ENCODE measurements at places on chromosomes 6 and 20.
A peak's percentile ranks its signal among the peaks of the same experiment; 100 is the strongest.

DNA sequence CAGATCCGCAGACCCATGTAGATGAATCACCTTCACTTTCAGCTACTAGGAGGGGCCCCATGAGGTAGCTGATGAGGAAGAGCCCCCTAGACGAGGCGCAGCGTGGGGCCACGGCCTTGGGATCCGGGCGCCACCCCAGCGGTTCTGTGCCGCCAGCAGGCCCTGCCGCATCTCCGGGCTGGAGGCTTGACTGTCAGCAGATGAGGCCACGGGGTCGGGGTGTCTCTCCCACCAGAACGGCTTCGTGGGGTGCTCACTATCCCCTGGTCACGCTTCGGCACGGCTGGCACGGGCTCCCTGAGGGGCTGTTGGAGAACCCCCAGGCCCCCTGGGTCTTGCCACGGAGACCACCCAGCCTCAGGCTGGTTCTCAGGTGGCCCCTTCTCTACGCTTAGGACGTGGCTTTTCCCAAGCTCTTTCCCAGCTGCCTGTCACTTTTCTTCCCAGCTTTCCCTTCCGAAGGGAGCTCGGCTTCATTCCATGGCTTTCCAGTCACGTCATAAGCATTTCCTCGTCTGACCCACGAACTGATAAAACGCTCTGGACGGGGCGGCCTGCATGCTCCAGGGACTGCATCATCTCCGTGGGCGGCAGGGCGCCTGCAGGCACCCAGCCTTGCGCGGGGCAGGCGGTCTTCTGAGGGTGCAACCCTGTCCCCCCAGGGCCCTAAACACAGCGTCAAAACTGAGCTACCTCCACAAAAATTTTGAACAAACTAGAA, 85.9 kb downstream of the THBS2 start:
- peak; percentile 78 for DNase-seq

GRCh38 chr6:113562248-113562647, 294.9 kb upstream of the MARCKS start:
- no peak for DNase-seq

GRCh38 chr6:47016909-47017308, 25.2 kb downstream of the ADGRF1 start:
- DNase-seq = no peak

DNA sequence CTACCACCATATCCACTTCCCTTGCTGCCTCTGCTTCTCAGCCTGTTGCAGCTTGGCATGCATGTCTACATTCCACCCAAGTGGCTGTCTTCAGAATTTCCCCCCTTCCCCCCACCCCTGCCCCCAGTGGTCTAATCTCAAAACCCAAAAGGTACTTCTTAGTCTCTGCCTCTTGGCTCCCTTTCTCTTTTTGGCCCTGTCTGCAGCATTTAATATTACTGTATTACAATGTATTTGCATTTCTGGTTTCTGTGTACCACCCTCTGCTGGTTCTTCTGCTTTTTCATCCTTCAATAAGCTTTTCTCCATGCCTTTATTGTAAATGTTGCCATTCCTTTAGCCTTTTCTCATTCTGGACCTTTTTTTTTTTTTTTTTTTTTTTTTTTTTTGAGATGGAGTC, 43.0 kb downstream of the RPRD1B start:
- no peak for DNase-seq

- DNase-seq = no peak
Observed at GRCh38 chr20:59581993-59582679, 22.2 kb upstream of the PHACTR3 start.

- no peak for DNase-seq
Observed at GRCh38 chr6:91303326-91303725, 716.5 kb upstream of the MAP3K7 start.

DNA sequence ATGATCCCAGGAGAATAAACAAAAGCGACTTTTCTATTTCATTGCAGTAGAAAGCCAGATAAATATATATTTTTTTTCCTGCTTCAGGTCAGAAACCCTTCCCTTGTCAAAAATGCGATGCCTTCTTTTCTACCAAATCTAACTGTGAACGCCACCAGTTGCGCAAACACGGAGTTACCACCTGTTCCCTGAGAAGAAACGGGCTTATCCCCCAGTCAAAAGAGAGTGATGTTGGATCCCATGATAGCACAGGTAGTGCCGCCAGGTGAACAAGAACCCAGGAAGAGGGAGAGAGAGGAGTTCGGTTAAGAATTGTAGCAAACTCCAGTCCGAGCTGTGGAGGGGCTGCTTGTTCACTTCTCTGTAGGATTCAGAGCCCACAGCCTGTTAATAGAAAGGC, 72.6 kb downstream of the SSR1 start:
- DNase-seq = no peak

DNA sequence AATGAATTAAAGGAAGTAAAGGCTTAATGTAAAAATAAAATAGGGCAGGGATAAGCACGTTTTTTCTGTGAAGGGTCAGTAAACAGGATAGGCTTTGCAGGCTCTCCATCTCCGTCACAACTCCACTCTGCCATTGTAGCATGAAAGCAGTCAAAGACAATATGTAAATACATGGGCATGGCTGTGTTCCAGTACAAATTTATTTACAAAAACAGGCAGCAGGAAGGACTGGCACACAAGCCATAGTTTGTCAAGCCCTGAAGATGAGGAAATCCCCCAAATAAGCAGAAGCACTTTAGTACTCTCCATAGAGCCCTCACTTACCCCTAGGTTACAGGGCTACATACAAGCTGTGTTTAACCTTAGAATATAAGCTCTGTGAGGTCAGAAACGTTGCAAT, 8.9 kb upstream of the FBXO9 start:
- DNase-seq = no peak

- no peak for DNase-seq
Observed at GRCh38 chr20:23024701-23025100, 10.4 kb upstream of the SSTR4 start.

DNA sequence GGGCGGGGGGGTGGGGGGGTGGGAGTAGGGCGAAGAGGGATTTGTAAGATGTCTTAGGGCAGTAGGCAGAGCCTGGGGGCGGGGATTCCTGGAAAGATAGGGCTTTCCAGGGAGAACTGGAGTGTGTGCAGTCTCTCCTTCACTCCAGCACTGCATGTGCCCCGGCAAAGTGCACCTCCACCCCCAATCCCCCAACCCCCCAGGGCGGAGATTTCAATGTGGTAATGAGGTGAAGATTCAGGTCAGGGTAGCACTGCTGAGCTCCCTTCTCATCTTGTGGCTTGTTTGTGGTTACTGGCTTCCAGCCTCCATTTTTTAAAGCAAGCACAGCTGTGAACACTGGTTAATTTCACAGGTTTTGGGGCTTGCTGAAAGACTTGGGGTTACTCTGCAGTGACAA, 5.9 kb downstream of the TMEM239 start:
- DNase-seq = no peak

GRCh38 chr6:31666337-31666965, 571 bp downstream of the CSNK2B start:
- DNase-seq = peak; percentile 33

GRCh38 chr6:42347456-42347855, 104.3 kb downstream of the TRERF1 start:
- no peak for DNase-seq

GRCh38 chr6:150426198-150426597, 57.4 kb downstream of the IYD start:
- no peak for DNase-seq

GRCh38 chr20:58228103-58228483, 360 bp downstream of the ANKRD60 start:
- DNase-seq = no peak

- no peak for DNase-seq
Observed at GRCh38 chr6:16493112-16493511, 254.7 kb downstream of the GMPR start.

GRCh38 chr6:34638834-34639736, 57.5 kb downstream of the ILRUN start:
- no peak for DNase-seq

GRCh38 chr20:59378966-59379365, 78.6 kb downstream of the EDN3 start:
- no peak for DNase-seq

DNA sequence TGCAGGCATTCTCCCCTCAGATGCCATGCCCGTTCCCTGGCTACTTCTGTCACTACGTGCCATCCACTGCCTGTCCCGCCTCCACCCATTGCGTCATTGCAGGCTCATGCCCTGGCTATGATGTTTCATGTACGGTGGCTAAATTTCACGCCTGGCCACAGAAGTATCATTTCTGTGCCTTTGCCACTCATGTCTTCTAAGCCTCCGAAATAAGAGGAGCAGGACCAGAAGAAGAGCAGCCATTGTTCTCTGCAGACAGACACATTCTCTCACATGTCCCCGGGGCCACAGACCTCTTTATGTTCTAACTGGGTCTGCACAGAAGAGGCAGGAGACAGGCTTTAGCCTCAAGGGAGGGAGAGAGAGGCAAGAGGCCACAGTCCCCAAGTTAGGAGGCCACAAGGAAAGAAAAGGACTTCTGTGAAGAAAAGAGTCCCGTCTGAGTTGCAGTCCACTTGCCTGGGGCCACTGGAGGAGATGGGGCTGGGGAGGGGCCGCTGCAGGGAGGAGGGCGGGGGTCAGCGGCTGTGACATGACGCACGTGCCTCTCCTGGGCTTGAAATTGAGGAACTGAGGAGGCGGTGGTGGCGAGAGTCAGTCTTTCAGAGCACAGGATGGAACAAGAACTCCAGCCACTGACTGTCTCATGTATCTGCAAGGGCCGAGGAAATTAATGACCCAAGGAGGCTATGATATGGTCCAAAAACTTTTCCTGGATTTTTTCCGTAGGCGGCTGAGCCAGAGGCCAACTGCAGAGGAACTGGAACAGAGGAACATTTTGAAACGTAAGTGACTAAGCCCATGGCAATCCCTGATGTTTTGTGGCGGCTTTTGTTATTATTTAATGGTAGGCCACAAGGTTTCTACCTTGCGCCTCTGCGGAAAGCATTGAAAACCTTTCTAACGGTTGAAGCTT, 55.9 kb downstream of the TBC1D7 start:
- no peak for DNase-seq

DNA sequence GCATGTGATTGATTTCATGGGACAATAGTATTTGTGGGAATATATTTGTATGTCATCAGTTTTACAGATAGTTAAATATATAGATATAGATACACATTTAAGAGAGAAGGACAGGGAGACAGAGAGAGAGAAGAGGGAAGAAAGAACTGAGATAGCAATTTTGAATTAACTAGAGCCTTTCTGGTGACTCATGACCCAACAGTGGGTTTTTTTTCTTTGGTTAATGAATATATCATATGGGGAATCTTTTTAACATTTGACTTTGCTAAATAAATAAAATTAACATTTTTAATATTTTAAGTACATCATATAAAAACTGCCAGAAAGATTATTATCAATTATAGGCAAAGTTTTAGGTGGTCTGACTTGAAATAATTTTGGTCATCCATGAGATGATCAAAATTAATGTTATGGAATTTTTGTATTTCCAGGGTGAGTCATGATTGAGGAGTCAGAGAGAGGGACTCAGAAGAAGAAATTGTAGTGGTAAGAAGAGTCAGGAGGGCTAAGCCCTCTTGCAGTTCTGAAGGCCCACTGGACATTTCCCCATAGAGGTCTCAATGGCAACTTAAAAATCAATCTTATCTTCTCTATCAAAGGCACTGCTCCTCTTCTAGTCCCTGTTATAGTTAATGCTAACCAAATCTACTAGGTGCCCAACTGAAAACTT, 508.1 kb upstream of the MAP3K7 start:
- no peak for DNase-seq

DNA sequence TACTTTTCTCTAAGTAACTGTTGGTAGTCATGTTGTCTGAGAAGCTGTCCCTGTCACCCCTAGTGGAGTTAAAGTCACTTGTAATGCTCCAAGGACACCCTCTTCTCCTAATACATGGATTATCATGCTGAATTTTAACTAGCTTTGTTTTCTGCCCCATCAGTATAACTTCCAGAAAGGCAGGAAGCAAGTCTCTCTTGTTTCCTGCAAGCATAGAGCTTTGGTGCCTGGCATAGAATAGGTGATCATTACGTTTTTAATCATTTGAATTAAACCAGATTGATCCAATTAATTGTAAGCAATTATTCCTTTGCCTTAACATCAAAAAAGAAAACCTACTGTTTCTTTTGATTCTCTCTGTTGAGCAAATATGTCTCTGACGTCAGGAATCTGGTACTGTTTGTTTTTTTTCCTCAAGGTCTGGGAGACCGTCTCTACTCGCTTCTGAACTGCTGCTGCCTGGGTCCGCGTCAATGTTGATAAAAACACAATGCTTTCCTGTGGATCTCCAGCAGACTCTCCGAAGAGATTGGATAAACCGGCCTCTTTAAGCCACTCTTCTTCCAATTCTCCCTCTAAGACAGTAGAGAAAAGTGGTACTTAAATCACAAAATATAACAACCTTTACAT, 71.8 kb downstream of the ARHGAP18 start:
- DNase-seq = no peak

- DNase-seq = no peak
Observed at GRCh38 chr6:154430481-154430919, 73.9 kb upstream of the IPCEF1 start.

- no peak for DNase-seq
Observed at GRCh38 chr6:90384720-90385119, 88.1 kb upstream of the BACH2 start.

GRCh38 chr6:163539101-163539762, 124.7 kb downstream of the QKI start:
- DNase-seq = no peak

- DNase-seq = no peak
Observed at GRCh38 chr6:25018568-25018954, 82.8 kb upstream of the RIPOR2 start.

GRCh38 chr20:37970856-37971245, 62.4 kb downstream of the TTI1 start:
- DNase-seq = no peak

DNA sequence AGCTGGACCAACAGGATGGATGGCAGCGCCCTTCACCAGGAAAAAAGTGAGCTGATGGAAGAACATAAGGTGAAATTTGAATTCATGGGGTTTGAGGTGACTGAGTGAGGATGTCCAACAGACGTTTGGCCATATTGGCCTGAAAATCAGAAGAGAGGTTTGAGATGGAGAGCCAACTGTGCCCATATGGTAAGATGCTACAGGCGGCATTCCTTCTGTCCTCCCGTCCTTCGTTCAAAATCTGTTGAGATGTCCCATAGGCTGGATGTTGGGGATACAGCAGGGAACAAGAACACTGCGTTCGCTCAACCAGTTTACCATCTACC, 468 bp upstream of the CMTR1 start:
- no peak for DNase-seq

GRCh38 chr6:90180526-90180925, 116.1 kb downstream of the BACH2 start:
- DNase-seq = no peak

DNA sequence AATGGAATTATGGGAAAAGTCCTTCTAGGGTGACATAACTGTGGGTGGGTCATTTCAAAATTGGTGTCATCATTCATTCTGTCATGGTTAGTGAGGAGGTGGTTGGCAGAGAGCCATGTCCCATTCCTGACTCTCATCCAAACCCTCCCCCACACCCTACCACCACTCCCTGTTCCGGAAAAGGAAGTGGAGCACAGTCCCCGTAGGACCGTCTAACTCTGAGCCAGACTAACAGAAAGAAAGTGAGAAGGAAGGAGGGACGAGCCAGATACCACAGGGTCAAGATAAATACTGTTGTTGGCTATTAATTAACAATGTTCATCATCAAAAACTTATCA, 4.8 kb downstream of the TRIM10 start:
- DNase-seq = peak; percentile 75

Data from RKO (cell line).